CD8-positive, alpha-beta memory T cell (primary cell): ENCODE measurements at places on chromosomes 11 and 22. TPM values are rescaled to one million over a fixed set of nuclear protein-coding genes. Genes with fewer than 3 reads are reported as not detected.

TMEM191C gene
- 0.64 TPM for total RNA-seq

- no peaks in the 10 kb centered on the region for H3K27me3 ChIP-seq
- no peaks in the 10 kb centered on the region for H3K36me3 ChIP-seq
- H3K4me3 ChIP-seq = peak overlapping the region; percentile 42
- peak; percentile 21 for DNase-seq
- H3K4me1 ChIP-seq = peaks cover 17% of the 10 kb centered on the region
- H3K27ac ChIP-seq = no peak overlapping the region
These were observed 80.7 kb upstream of the PPARA start for GRCh38 chr22:46069521-46070214.

DNA sequence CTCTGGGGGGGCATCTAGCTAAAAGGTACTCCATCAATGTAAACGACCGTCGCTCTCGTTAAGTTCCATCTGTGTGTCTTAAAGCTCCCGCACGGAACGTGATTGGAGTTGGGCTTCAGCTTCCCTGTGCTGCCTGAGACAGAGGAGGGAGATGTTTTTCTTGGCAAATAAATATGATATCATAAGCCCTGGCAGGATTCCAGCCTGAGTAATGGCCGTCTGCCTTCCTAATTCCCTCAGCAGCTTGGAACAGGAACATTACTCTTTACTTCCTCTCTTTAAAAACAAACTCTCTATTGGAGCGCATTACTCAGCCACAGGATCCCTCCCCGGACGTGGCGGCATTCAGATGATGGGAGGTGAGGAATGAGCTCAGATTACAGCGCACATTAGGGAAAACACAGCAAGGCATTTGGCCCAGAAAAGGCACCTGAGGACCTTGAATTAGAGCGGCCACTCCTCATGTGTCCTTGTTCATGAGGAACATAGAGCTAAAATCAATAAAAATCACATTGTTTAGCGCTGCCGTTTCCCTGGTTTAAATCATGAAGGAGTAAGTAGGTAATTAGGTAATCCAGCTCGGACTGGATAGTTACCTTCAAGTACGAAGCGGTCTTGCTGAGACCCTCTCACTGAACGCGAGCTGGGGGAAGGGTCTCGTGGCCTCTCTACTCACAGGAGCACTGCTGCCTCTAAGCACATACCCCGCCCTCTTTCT, 230.4 kb downstream of the ST3GAL4 start:
- no peaks in the 10 kb centered on the region for H3K36me3 ChIP-seq
- H3K4me3 ChIP-seq = no peak overlapping the region
- H3K4me1 ChIP-seq = no peaks in the 10 kb centered on the region
- H3K27ac ChIP-seq = no peak overlapping the region

DNA sequence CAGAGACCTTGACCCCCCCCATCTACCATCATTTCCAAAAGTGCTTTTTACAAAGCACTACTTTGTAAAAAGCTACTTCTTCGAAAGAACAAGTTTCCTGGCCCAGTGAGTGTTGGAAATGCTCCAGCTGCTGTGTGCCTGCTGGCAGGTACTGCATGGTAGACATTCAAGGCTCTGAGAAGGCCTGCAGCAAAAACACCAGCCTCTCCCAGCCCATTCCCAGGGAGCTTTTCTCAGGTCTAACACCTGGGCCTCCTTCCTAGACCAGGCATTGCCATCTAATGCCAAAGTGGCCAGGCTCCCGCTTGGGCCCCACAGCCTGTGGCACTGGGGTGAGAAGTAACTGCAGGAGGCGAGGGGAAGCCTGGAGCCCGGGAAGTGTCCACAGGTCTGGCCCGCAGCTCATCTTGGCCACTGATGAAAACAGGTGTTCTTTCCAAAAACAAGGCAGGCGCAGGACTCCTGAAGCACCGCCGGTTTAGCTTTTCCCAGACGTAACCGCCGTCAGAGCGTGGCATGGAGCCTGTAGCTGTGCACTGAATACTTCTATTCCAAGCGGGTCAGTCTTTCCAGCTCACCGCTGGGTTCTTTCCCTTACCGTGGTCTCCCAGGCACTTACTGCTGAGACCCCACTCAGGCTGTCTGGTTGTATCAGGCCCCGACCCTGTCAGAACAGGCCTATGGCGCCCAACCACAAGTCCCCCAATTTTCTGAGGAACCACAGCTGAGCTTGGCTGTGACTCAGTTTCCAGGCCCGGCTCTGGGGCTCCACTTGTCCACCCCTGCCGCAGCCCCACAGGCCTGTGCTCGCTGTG, 1.2 kb upstream of the TCIRG1 start:
- no peak for DNase-seq
- H3K4me1 ChIP-seq = peaks cover 47% of the 10 kb centered on the region
- H3K27ac ChIP-seq = peak overlapping the region; percentile 92
- H3K36me3 ChIP-seq = peaks cover 12% of the 10 kb centered on the region
